ENCODE measurements at places on chromosomes 11 and 22. TPM values are rescaled to one million over a fixed set of nuclear protein-coding genes. Genes with fewer than 3 reads are reported as not detected.

DNA sequence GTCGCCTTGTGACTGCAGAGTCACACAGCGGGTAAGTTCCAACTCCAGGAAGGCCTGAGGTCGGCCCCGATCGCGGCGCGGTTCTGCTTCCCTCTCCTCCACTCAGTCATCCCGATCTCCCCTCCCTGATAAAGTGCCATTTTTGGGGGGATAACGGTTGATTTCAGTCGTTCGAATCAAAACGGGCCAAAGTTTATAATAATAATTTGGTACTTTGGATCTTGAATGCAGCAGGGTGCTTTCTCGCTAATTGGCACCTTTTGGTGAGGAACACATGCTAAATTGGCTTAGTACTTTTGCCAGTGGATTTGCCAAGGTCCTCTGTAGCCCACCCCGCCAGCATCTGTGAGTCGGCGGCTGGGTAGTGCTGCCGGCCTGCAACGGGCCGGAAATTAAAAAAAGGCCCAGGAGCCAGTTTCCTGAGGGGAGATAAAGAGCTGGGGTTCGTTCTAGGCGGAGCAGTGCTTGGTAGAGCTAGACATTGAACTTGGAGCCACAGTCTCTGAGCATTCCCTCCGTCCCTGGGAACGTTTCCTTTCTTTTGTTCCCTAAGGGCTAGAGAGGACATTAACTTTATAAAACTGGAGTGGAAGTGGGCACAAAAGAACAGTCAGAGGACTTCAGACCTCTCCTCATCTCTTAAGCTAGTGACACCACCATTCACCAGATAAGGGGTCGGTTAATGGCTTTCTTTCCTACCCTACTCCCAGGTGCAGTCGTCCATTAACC lies 997 bp downstream of the UBE2L3 start:
- ATAC-seq = peak; percentile 28

SLC39A13 gene
- total RNA-seq = 6.4 TPM

- no peak for ATAC-seq
Measured at GRCh38 chr22:44630826-44631225, 71.2 kb upstream of the PRR5 start.

GRCh38 chr22:38104084-38104483 lies 6.4 kb downstream of the BAIAP2L2 start:
- no peak for ATAC-seq

GRCh38 chr22:50220603-50221409 lies 20.0 kb downstream of the SELENOO start:
- no peak for ATAC-seq

DNA sequence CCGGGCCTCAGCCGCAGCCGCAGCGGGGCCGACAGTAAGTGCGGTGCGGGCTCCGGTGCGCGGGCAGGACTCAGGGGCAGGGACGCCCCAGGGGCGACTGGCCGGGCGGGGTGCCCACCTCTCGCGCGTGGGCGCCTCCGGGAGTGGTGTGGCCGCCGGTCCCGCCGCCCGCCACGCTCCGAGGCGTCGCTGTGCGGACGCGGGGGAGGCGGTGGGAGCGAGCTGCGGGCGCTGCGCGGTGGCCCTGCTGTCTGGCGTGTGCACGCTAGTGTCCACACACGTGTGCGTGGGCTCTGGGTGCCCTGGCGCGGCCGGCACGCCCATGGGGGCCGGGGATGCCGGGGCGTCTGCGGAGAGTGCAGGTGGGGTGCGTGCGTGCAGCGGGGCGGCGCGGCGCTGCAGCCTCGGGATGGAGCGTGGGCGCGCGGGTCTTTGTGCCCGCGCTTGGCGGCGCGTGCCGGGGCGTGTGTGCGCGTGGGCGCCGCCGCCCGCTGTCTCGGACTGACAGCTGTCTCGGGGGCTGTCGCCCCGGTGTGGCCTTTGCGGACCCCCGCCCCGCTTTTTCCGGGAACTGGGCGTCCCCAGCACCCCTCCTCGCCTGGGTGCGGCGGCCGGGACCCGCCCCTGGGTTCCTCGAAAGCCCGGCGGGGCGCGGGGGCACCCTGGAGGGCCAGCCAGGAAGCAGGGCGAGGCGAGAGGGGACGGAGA lies 804 bp downstream of the KCNK4 start:
- no peak for ATAC-seq

GRCh38 chr11:69129647-69130046 lies 26.1 kb upstream of the SMIM38 start:
- ATAC-seq = no peak

GRCh38 chr22:36722055-36722454 lies 18.5 kb upstream of the CACNG2 start:
- ATAC-seq = no peak

DNA sequence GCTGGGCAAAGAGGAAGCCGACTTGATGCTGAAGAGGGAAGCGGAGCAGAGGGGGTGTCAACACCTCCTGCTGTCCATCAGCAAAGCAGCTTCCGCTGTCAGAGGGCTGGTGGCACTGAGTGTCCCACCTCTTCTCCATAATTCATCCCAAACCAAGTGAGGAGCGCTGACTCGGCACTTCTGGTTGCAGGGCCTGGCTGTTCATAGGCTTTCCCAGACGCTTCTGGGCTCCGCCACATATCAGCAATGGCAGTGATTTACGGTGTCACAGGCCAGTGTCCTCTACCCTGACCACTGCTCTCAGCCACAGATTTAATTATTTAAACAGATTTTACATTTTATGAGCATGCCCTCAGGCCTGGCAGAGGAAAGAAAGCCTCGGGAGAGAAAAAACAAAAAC lies 70.1 kb upstream of the TENM4 start:
- no peak for ATAC-seq

DNA sequence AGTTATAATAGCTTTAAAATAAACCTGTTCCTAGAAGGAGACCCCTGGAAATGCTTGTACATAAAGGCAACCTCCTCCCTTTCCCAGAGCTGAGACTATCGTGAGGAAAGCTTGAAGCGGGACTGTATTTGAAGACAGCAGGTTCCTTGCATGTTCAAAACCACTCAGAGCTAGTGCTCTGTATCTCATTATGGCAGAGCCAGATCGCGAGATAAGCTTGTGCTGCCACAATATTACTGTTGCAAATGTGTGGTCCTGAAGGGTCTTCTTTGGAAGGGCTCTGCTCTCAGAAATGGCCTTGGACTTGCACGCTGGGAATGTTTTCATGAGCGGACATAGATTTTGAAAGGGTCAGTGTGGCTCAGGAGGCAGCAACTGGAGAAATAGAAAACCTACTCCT lies 168.2 kb downstream of the KIRREL3 start:
- no peak for ATAC-seq

BACE1-AS gene
- total RNA-seq = 3.1 TPM

GRCh38 chr11:62607714-62608113 lies 4.9 kb downstream of the EML3 start:
- no peak for ATAC-seq
